A549 (cell line): ENCODE measurements at places on chromosomes 16 and 17.

GRCh38 chr16:53566552-53567245 is 63.7 kb upstream of the AKTIP start:
- DNase-seq: no peak

- DNase-seq: peak; percentile 71
Observed at GRCh38 chr17:59311051-59311468, 20.4 kb upstream of the YPEL2 start.

DNA sequence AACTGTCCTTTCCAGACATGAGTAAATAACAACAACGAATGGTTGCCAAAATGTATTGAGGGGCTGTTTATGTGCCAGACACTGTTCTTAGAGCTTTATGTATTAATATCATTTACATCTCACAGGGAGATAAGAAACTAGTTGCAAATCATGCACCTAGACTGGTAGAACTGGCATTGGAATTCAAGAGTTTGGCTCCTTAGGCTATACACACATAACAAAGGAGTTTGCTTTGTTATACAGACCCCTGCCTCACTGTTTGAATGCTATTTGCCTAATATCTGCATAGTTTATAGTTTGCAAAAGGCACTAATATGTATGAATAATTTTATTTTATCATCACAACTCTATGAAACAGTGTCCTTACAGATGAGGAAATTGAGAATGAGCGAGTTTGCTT is 100.0 kb downstream of the FTO start:
- DNase-seq: no peak

- DNase-seq: no peak
Observed at GRCh38 chr17:49021095-49021767, 24.0 kb downstream of the IGF2BP1 start.

- DNase-seq: no peak
Observed at GRCh38 chr17:83024218-83024971, 55.0 kb upstream of the METRNL start.

- no peak for DNase-seq
Observed at GRCh38 chr16:85048921-85049562, 21.4 kb downstream of the KIAA0513 start.

DNA sequence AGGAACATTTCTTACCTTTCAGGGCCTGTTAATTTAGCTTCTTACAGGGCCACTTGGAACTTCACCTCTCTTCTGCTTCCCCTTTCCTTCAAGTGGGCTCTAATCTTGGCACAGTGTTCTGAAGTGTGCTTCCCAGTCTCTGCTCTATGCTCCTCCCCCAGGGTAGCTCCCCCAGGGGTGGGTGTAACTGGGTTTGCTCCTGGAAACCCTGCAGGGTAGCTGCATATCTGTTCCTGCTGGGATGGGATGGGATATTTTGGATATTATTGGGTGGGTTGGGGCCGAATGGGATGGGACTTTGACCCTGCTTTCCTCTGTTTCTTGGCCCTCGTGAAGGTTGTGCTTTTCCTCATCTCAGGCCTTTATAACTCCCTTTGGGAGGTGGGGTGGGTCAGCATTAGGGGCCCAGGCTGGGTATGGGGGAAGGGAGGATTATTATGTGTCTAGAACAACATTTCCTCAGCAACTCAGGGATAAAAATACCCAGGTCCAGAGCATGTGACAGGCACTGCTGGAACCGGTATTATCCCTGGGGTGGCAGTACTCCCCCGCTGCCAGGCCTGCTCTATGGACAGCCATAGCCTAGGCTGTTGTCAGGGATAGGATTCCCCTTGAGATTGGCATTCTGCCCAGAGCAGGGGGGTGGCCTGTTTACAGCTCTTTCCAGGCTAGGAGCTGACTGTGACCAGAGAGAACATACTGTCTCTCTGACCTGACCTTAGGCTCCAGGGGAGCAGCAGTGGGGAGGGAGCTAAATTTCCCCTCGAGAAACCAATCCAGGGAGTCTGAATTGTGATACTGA is 5.0 kb downstream of the NFE2L1 start:
- DNase-seq: no peak

GRCh38 chr16:654034-654433 is 4.9 kb downstream of the WDR90 start:
- DNase-seq: no peak
